ENCODE measurements at places on chromosomes 2 and 18.
A peak's percentile ranks its signal among the peaks of the same experiment; 100 is the strongest.

DNA sequence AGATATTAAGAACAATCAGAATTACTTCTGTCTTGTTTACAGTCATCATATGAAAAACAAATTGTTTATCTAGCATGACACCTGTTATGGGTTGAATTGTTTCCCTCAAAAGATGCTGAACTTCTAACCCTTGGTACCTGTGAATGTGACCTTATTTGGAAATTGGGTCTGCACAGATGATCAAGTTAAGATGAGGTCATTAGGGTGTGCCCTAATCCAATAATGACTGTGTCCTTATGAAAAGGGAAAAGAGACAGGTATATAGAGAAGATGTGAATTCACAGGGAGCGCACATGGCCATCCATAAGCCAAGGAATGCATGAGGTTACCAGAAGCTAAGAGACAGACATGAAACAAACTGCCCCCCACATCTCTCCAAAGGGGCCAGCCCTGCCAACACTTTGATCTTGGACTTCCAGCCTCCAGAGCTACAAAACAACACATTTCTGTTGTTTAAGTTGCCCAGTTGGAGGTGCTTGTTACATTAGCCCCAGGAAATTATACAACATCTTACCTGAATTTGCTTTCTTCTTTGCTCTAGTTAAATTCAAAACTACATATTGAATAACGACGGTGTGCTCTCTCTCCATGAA, 2.3 kb upstream of the HPCAL1 start:
- DNase-seq, result no peak

GRCh38 chr18:59604877-59605276, 92.3 kb downstream of the CCBE1 start:
- DNase-seq, result no peak

DNA sequence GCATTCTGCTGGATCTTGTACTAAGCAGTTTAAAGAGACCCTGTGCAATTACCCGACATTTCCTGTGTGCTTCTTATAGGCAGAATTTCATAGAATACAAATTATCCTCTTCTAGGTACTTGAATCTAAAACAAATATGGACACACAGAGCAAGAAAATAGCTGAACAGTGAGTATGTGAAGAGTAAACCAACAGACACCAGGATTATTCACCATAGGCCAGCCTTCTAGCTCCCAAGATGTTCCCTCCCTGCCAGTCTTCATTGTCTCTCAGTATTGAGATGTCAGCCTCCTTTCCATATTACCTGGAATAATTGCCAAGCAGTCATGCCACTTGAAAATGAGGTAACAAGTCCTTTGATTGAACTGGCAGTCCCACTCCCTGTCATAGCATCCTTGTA, 187.1 kb downstream of the PTPRM start:
- DNase-seq, result no peak

DNA sequence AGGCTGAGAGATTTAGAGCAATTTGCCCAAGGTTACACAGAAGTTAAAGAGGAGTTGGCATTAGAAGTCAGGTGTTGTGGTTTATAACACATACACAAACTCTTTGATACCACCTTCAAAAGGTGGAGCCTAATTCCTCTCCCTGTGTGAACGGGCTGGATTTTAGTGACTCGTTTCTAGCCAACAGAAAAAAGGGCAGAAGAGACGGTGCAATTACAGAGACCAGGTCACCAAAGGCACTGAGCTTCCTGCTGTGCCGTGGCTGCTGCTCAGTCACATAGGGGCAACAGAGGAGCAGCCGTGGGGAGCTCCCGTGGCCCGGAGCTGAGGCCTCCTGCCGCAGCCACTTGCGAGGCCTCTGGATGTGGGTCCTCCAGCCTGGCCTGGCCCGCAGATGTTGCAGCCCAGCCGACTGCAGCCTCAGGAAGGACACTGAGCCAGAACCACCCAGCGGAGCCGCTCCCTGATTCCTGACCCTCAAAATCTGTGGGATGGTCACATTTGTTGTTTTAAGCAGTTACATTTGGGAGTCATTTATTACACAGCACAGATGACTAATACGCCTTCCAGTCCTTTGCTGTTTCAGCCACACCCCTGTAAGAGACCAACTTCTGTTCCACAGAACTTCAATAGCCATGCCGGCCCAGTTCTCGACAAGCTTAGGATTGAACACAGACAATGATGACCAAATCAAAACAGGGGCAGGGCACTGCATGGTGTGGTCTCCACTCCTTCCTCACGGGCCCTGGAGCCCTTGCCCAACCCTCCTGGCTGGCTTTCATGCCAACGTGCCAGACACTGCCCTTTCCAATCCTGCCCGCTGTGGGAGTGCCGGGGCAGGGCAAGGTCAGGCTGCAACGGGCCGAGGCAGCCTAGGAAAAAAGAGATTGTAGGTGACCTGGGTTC, 17.1 kb downstream of the EDAR start:
- peak; percentile 31 for DNase-seq

- DNase-seq, result no peak
These were observed 372.8 kb upstream of the SMIM21 start for GRCh38 chr18:75800331-75800648.

DNA sequence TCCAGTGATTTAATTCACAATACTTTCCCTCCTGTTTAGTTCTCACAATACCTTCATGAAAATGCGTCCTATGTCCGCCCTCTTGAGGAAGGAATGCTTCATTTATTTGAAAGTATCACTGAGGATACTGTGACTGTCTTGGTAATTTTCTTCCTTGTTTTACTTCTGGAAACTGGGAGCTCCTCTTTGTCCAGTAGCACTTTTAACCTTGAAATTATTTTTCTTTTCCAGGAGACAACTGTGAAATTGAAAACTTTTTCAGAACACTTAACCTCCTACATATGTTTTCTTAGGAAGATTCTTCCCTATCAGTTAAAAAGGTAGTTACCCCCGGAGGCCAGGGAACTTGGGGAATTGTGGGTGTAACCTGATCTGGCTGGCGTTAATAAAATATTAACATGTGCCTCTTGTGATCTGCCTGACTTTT, 58.9 kb upstream of the STON1 start:
- peak; percentile 44 for DNase-seq

DNA sequence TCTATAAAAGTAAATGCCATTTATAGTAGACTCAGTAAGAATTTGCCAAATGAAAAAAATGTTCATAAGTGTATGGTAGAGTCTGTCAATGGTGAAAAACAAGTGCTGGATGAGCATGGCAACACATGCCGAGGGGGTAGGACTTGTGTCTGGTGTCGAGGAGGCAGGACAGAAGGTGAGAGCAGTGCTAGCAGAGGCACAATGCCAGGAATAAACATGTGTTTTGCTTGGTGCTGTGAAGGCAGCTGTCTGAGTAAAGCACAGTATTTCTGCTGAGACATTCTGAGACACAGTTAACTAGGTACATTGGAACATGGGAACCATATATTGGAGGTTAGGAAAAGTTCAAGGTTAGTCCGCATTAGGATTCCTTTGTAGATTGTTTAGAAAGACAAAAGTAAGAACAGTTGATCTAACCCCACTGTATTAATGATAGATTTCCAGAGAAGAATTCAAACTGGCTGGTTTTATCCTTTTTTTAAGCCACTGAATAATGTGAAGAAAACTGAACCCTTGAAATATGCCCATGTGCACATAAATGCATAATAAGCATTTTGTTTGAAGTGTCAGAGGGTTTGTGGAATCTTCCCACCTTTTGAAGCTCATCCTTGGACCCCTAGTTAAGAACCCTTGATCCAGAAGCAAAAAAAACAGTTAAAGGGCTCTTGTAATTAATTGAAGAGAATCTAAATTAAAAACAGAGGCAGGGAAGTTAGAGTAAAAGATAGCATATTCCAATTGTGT, 7.1 kb downstream of the RBM45 start:
- no peak for DNase-seq

- peak; percentile 70 for DNase-seq
These were observed 1.7 kb upstream of the PRKD3 start for GRCh38 chr2:37326285-37326684.

All from GM04503 (cell line).